ENCODE measurements at places on chromosomes 2 and 18. TPM values are rescaled to one million over a fixed set of nuclear protein-coding genes. Genes with fewer than 3 reads are reported as not detected.

Gene ALK
- total RNA-seq = 0.19 TPM

Gene EIF4E2
- total RNA-seq = 51.0 TPM

Gene RNU2-63P
- total RNA-seq = not detected

Gene WDFY1
- total RNA-seq = 25.3 TPM

Gene GPR39
- total RNA-seq = 1.1 TPM

Gene ZRANB3
- 2.6 TPM for total RNA-seq

Measured in esophagus squamous epithelium (tissue), 5 donors.